ENCODE measurements at places on chromosomes 2 and 18. TPM values are rescaled to one million over a fixed set of nuclear protein-coding genes. Genes with fewer than 3 reads are reported as not detected.

Gene ALK
- 1.3 TPM for total RNA-seq

Gene FTCDNL1
- total RNA-seq, result 4.5 TPM

Gene ANKRD29
- not detected for total RNA-seq

Gene GPR55
- total RNA-seq, result not detected

Gene ELOA2
- not detected for total RNA-seq

Gene VWA3B
- not detected for total RNA-seq

Gene AMER3
- total RNA-seq, result not detected

Gene ASB18
- total RNA-seq, result not detected

Gene MCFD2
- 59.2 TPM for total RNA-seq

Gene RAPH1
- total RNA-seq, result 12.0 TPM

Gene SRD5A2
- under 0.01 TPM for total RNA-seq

Gene RGPD4
- not detected for total RNA-seq

Gene EGR4
- total RNA-seq, result not detected

Gene EML6
- total RNA-seq, result 0.93 TPM

Gene TLX2
- total RNA-seq, result not detected

Gene SULT1C2
- 6.9 TPM for total RNA-seq

Gene C2orf72
- total RNA-seq, result 0.46 TPM

Gene BUB1
- total RNA-seq, result 141 TPM

Gene UGT1A5
- not detected for total RNA-seq

Gene PRKAG3
- not detected for total RNA-seq

Gene DYTN
- total RNA-seq, result not detected

Gene CD226
- total RNA-seq, result 0.93 TPM

Gene LIPT1
- 7.2 TPM for total RNA-seq

Gene TACR1
- under 0.01 TPM for total RNA-seq

Gene PAIP2B
- 0.33 TPM for total RNA-seq

Gene TFCP2L1
- total RNA-seq, result not detected

Gene CNPPD1
- 27.9 TPM for total RNA-seq

Measured in melanocyte of skin (primary cell).